ENCODE measurements at places on chromosomes 7 and 10. TPM values are rescaled to one million over a fixed set of nuclear protein-coding genes. Genes with fewer than 3 reads are reported as not detected.

Gene FAM237B
- total RNA-seq = not detected

Gene SLC39A12
- total RNA-seq = not detected

Gene ANKRD61
- total RNA-seq = not detected

Gene NUTM2B
- 1.2 TPM for total RNA-seq

GRCh38 chr10:126637501-126637900 is 33.0 kb downstream of the C10orf90 start:
- DNase-seq = no peak

- no peak for DNase-seq
Measured at GRCh38 chr10:12393831-12394230, 44.5 kb downstream of the CAMK1D start.

DNA sequence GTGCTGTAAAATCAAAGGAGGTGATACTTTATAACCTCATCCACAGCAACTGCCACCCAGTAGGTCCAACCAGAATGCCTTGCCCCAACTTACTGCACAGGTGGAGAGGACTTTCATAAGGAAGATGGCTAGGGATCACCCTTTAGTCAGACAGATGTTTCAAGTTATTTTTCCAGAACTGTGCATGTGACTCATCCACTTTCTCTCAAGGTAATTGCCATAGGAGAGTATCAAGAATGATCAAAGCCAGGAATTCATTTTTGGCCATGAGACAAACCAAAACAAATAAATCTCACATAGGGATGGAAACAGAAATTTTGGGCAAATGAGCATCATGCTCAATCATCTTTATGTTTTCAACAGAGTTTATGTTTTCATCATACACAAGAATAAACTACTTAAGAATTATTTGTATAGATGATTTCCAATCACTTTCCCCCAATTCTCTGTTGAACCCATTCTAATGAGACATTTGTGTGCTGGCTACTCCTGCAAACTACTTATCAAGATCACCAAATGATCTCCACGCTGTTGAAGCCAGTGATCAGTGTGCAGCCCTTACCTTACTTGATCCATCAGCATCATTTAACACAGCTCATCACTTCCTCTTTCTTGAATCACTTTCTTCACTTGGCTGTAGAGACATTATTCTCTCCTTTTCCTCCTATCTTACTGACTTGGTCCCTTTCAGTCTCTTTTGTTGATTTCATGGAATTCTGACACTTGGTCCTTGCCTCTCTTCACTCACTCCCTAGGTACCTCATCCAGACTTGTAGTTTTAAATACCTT is 74.0 kb downstream of the SLC16A9 start:
- DNase-seq = no peak
